Coronary artery (tissue), 2 donors: ENCODE measurements at places on chromosomes 4 and X.
A peak's percentile ranks its signal among the peaks of the same experiment; 100 is the strongest.

- DNase-seq, result no peak
These were observed 208.1 kb downstream of the FBXW7 start for GRCh38 chr4:152327606-152328453.

DNA sequence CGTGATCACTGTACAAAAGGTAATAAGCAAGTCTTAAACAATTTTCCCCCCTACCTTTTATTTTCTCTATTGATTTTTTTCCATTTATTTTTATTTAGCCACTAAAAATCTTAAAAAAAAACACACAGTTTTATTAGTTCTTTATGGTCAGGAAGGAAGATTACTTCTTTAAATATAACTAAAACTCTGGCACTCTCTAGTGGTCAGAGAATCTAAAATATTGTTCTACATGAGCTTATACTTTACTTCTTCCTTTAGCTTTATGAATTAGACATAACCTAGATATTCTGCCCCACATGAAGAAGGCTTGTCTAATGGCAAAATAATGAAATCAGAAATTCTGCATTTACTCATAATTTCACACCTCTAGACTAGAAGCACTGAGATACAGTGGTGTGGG is 135.2 kb downstream of the PDE5A start:
- no peak for DNase-seq

DNA sequence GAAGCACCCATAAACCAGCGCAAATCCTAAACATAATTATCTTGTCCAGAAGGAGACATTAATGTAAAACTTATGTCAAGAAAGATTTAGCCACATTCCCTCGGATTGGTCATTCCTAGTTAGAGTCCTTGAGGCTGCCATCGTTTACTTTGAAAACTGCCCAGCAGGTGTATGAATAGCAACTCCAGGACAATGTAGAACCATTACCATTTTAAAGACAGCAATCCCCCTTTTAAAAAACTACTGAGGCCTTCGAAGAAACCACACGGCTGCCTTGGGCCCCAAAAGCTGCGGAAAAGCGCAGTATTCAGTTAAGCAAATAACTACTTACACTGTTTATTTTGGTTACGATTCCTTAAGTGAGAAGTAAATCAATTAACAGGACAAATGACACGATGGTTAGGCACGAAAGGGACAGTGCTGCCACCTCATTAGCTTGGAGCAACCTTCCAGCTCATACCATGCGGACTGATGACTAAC is 822 bp upstream of the SGMS2 start:
- no peak for DNase-seq

DNA sequence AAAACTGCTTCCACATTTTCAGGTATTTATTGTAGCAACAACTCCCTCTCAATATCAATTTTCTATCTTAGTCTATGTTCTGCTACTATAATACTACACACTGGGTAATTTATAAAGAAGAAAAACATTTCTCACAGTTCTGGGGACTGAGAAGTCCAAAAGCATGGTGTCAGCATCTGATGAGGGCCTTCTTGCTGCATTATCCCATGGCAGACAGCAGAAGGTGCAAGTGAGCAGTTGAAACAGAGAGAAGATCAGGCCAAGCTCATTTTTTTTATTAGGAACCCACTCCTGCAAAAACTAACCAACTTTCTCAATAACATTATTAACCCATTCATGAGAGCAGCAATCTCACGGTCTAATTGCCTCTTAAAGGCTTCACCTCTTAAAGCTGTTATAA is 376.0 kb downstream of the RAB28 start:
- DNase-seq, result no peak

GRCh38 chr4:80229590-80229989 is 32.3 kb downstream of the PRDM8 start:
- no peak for DNase-seq

GRCh38 chr4:173420324-173420752 is 21.4 kb upstream of the SCRG1 start:
- DNase-seq, result no peak

GRCh38 chrX:140229191-140229590 is 263.9 kb upstream of the CXorf66 start:
- no peak for DNase-seq

GRCh38 chrX:34734383-34734782 is 77.3 kb upstream of the TMEM47 start:
- DNase-seq, result no peak

DNA sequence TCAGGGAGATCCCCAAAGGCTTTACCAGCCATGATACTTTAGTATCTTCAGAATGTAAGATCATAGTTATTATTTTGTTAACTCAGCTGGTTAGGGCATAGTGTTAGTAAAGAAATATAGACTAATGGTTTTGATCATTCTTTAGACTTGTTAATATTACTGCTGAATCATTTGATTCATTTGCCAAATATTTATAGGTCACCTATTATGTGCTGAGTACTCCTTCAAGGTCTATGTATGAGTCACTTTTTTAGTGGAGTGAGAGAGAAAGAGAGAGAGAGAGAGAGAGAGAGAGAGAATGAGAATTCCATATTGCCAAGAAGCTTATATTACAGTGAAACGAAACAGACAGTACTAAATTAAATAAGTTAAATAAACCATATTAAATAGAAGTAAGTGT is 110.3 kb downstream of the UBE2NL start:
- no peak for DNase-seq

DNA sequence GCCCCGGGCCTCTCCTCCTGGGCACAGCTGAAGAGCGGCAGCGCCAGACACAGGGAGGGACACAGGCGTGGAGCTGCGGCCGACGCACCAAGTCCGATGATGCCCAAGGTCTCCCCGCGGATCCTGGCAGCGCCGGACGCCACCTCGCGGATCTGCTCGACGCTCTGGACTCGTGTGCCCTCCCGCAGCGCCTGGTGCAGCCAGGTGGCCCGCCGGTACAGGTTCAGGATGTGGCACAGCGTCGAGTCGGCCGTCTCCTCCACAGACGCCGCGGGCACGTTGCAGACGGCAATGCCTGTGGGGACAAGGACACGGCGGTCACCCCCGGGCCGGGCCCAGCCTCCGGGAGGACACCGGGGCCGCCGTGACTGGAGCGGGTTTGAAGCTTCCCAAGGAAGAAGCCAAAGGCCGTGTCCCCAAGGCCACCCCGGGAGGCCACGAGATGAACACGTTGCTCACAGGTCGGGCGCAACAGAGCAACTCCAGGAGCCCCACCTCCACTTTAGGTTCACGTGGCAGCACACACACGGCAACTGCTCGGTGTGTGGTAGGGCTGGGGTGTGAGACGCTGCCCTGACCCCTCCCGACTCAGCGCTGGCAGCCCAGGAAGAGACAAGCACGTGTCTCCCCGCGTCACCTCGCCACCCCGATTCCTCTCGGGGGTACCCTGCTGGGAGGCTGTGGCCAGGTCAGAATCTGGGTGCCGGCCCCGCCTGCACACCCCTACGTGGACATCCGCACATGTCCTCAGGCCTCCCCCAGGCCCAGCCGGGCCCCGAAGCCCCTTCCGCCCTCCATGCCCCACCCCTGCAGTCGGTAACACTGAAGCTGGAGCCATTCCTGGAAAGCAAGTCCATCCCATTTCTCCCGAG is 23.4 kb downstream of the CTBP1 start:
- DNase-seq, result no peak

GRCh38 chr4:84800256-84800655 is 166.2 kb downstream of the WDFY3 start:
- DNase-seq, result no peak

GRCh38 chr4:156941940-156942548 is 29.6 kb downstream of the PDGFC start:
- DNase-seq, result peak; percentile 81

DNA sequence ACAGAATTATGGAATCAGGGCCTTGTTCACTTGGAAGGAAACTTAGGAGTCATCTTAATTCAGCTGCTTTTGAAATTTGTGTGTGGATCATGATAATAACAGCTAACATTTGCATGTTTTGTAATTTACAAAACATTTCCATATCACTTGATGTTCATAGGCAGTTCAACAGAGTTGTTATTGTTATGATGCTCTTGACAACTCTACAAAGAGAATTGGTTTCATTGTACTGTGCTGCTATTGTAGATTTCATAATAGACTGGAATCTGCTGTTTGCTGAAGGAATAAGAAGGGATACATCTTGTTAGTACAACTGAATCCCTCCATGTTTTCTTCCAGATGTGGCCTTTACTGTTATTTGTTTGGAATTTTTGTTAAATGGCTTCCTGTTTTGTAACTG is 83.5 kb downstream of the CNKSR2 start:
- no peak for DNase-seq

- no peak for DNase-seq
These were observed 64.5 kb downstream of the ANXA3 start for GRCh38 chr4:78616046-78616498.

GRCh38 chr4:175309041-175309440 is 390.9 kb downstream of the ADAM29 start:
- no peak for DNase-seq

DNA sequence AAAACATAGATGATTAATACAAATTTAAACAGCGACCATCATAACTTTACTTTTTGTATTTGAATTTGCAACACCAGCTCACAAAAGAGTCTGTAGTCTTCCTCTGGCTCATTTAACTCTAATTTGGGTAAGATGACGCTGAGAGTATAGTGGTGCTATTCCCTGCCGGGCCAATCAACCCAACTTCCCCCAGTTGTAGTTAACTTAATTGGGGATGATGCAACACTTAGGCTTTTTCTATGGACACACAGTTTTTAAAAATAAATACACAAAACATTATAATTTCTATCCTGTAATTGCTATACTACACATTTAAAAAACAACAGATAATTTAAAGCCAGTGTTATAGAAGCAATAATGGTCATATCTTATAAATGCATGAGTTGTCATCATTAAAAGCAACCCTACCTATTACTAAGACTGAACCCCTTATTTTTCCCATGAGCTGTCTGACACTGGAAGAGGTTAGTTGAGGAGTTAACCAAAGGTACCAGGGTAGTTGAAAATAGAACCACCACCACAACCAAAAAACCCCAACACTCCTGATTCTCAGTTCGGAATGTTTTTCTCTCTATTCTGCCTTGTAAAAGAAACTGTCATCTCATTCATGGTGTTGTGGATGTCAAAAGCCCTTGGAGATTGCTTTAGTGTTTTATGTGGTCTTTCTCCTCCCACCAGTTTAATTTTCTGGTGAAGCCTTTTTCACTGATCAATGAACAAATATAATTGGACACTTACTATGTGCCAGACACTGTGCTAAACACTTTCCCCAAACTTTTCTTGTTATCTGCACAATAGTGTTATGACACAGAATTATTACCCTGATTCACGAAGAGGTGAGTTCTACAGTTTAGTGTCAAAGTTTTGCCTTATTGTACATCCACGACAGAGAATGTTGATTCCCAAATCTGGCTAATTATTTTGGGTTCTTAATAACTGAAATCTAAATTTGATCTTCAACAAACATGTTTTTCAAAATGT is 61.5 kb upstream of the RAPGEF2 start:
- no peak for DNase-seq

GRCh38 chr4:90061881-90062280 is 65.3 kb upstream of the CCSER1 start:
- DNase-seq, result no peak

- DNase-seq, result no peak
These were observed 31.8 kb downstream of the CSF2RA start for GRCh38 chrX:1300449-1300848.

DNA sequence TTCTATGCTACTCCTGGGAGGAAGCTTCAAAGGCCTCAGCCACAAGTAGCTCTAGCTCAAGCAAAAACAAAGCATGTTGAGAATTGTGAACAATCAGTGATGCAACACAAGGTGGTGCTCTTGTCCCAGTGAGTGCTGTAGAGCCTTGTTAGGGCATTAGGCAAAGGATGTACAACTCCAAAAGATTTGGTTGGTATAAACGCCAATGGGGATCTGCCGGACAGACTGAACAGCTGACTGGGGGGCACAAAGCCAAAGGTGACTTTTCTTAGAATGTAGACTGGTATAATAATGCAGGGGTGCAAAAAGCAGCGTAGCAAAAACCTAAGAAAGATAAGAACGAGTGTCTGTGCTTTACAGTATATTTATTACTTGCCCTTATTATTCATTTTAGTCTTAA is 62.6 kb upstream of the ALB start:
- DNase-seq, result no peak

- DNase-seq, result no peak
These were observed 42.7 kb downstream of the UBA6 start for GRCh38 chr4:67658302-67658701.

DNA sequence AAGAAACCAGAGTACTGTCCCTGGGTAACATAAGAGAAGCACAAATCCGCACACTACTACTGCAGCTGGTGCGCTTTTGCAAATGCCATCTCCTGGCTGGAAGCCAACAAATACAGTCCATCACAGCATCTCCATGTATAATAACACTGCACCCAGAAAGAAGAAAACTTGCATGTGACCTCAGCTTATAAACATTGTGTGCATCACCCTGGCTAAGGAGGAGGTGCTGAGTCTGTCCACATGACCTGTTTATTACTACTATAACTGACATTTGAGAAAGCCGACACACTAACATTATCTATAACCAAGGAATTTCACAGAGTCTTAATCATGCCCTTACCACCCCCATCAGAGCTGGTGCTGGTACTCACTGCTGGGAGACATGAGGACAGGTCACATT is 516.8 kb downstream of the CFAP47 start:
- no peak for DNase-seq

GRCh38 chrX:74925225-74926088 is at the start of gene NEXMIF:
NEXMIF (minus strand) TSS chrX:74925452.
- no peak for DNase-seq
